ENCODE measurements at places on chromosomes 1 and 21.

- DNase-seq, result no peak
Measured at GRCh38 chr1:54325703-54326461, 80.3 kb downstream of the SSBP3 start.

- no peak for DNase-seq
Measured at GRCh38 chr1:226492426-226493137, 56.0 kb upstream of the STUM start.

DNA sequence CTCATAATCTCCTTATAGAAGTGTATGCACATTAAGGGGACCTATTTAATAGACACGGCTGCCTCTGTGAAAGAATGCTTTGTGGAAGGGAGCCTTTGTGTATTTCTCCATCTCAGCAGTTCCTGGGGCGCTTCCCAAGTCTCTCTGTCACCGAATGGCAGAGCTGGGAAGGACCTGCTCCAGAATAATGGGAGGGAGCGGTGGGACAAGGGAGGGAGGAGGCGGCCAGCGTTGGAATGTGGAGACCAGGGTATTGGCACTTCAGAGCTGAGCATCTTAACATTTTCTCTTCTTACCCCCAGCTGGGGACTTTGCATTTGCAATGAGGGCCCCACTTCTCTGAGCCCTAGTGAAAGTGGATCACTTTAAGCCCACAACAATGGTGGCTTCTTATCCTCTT is 23.9 kb downstream of the CACHD1 start:
- DNase-seq, result no peak

GRCh38 chr1:32465578-32465933 is 684 bp downstream of the ZBTB8B start:
- no peak for DNase-seq

DNA sequence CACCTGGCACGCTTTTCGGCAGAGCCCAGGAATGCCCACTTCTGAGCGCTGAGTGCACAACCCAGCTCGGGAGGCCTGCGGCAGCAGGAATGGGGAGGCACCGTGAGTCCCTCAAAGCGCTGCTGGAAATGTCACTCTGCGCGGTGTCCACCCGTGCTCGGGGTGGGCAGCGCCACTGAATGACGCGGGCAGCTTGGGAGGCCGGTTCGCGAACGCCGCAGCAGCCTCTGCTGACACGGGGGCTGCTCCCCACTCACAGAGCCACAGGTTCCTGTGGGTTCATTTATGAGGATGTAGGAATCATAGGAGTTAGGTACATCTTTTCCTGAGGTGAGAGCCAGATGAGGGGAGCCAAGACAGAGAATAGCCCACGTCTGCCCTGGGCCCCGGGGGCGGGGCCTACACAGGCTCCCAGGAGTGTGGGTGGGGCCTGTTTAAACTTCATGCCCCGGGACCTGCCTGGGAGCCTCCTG is 146.7 kb upstream of the COL6A1 start:
- DNase-seq, result no peak

DNA sequence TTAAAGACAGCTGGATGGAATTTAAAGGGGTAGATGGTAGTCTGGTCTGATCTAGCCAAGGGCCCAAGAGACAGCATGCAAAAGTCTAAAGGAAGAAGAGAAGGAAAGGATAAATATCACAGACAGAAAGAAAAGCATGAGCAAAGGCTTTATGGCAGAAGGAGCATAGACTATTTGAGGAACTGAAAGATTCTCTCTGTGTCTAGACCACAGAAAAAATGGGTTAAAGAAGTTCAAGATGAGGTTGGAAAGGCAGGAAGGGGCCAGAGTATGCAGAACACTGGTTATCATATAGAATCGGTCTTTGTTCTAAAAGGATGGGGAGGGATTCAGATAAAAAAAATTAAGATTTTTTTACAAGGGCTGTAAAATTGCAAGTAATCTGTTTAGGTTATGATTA is 136.8 kb upstream of the SGIP1 start:
- DNase-seq, result no peak

- no peak for DNase-seq
Measured at GRCh38 chr1:187942986-187943385, 1114.2 kb downstream of the PLA2G4A start.

- peak; percentile 33 for DNase-seq
Measured at GRCh38 chr1:26541816-26542711, 12.5 kb downstream of the RPS6KA1 start.

GRCh38 chr1:192610112-192610889 is 25.6 kb upstream of the RGS13 start:
- DNase-seq, result no peak

GRCh38 chr1:2003541-2004131 is at the start of gene CFAP74:
Gene CFAP74, minus strand, starts transcription at chr1:2003786. Its CDS starts 12,830 bp downstream, at chr1:1990956.
- no peak for DNase-seq

GRCh38 chr1:2192031-2192995 is 2.3 kb downstream of the FAAP20 start:
- DNase-seq, result no peak

GRCh38 chr1:151801310-151801820 is 3.9 kb downstream of the LINGO4 start:
- no peak for DNase-seq

- no peak for DNase-seq
Measured at GRCh38 chr1:160189649-160190625, at the start of gene CASQ1. Gene CASQ1, plus strand, starts transcription at chr1:160190575. Its CDS starts 177 bp downstream, at chr1:160190752.

GRCh38 chr1:8285965-8286364 is 31.9 kb upstream of the SLC45A1 start:
- DNase-seq, result no peak

GRCh38 chr1:18703041-18703621 is 72.5 kb downstream of the PAX7 start:
- DNase-seq, result no peak

GRCh38 chr1:145706086-145706664 is 993 bp downstream of the PDZK1 start:
- no peak for DNase-seq

DNA sequence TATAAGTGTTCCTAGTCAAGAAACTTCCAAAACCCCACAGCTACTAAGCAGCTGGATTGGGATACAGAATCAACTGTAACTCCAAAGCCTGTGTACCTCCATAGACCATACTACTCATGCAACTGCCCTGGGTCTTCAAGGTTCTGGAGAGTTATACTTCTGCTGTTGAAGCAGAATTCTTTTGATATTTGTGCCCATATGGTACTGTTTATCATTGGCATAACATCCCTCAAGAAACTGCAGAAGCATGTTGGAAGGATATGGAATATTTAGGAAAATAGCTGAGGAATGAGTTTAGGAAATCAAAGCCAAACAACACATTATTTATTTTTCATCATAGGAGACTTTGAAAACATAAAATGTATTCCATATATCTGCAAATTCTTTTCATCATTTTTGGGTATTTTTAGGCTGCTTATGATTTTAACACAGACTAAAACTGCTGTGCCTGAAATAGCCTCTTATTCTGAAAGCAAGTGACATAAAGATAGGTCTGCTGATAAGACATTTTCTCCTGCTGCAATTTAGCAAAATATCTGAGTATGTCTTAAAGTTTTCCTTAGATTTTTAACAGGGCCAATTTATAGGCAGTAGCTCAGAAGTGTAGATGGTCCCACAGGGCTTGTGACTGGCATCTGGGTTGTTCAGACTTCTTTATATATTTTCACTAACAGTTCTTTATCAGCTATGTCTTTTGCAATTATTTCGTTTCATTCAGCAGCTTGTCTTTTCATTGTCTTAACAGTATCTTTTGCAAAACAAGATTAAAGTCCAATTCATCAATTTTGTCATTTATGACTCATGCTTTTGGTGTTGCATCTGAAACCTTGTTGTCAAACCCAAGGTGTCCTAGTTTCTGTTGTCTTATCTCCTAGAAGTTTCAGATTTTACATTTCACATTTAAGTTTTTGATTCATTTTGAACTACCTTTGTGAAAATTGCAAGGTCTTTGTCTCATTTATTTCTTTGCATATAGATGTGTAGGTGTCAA is 41.1 kb upstream of the ZNF124 start:
- no peak for DNase-seq

DNA sequence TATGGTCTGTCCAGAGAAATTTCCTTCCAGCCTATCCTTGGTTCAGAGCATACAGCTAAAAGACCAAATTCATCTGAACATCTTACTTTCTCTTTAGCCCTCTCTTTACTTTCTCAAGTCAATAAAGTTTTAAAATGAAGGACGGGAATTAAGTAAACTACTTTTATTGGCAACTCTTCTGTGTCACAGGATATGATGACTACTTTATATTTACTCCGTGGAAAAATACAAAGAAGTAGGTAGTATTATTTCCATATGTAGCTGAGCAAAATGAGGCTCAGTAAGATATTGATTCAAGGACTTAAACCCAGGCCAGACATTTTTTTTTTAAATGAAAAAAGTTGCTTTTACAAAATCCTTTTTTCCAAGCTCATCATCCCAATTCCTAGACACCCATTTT is 151.2 kb upstream of the DPYD start:
- no peak for DNase-seq

GRCh38 chr1:208243967-208244916 is at the start of gene PLXNA2:
Gene PLXNA2, minus strand, starts transcription at chr1:208244384. Its CDS starts 26,462 bp downstream, at chr1:208217922.
- no peak for DNase-seq

All from hematopoietic multipotent progenitor cell treated with erythropoietin and hydrocortisone succinate and interleukin-3 and kit ligand, for 15 days (in vitro differentiated cells).